ENCODE measurements at places on chromosomes 11 and 22.

DNA sequence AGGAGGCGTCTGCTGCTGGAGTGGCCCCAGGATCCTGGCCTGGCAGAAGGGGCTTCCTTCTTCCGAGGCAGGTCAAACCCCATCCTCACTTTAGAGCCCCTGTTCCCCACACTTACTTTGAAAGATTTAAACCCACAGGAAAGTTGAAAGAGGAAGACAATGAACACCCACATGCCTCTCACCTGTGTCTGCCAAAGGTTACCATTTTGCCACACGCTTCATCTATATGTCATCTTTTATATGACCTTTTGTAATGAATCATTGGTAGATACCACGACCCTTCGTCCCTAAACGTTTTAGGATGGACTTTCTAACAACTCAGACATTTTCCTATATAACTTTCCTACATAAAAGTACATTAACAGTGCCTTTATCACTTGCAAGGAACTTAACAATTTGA is 39.8 kb upstream of the BID start:
- no peak for DNase-seq

GRCh38 chr11:62472063-62472884 is 53.4 kb downstream of the SCGB1A1 start:
- DNase-seq, result no peak

DNA sequence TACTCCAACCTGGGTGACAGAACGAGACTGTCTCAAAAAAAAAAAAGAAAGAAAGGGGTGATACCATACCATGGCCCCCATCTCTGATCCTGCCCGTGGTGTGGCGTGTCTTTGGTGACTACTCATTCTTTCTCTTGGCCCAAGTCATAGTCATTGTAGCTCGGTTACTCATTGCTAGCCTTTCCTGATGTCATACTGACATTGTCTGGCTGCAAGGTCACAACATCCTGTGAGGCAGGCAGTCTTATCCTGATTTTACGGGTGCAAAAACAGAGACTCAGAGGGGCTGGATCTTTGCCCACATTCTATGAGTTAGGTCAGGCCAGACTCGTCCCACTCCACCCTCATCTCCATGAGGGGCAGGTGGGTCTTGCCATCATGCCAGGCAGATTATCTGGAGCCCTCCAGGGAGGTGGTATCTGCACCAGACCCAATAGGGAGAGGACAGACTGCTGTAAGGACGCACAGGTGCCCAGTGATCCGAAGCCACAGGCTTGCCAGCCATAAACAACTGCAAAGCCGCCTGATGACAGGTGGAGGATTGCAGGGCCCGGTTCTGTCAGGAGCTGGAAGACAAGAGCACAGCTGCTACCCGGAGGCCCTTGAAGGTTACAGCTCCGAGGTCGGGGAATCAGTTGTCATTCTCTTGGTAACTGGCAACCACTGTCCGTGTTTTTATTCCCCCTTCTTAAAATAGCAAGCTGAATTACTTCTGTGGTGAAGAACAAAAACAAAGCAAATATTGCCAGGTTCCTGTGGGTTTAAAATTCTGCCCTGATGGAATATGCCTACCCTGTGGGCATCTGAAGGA is 13.8 kb downstream of the TOM1 start:
- DNase-seq, result no peak

- DNase-seq, result peak; percentile 31
Measured at GRCh38 chr11:11856638-11857037, 14.9 kb downstream of the USP47 start.

DNA sequence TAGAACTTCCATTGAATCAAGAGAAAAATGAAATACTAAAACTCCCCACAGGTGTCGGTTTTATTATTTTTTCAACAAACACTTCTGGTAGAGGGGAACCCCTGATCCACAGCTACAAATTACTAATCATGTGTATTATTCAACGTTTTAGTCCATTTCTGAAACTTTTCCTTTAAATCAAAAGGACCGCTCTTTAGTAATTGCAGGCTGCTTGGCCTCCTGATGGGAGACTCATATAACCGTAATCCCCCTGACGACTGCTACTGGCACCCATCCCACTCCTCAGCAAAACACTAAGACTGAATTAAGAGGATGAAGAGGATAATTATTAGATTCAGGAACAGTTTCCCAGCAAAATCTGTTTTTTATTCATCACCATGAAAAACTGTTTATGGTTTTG is 46.4 kb downstream of the PAX6 start:
- DNase-seq, result no peak

GRCh38 chr11:111089759-111090158 is 155.8 kb upstream of the POU2AF2 start:
- DNase-seq, result no peak

GRCh38 chr11:64891880-64892279 is 13.5 kb upstream of the EHD1 start:
- DNase-seq, result no peak

DNA sequence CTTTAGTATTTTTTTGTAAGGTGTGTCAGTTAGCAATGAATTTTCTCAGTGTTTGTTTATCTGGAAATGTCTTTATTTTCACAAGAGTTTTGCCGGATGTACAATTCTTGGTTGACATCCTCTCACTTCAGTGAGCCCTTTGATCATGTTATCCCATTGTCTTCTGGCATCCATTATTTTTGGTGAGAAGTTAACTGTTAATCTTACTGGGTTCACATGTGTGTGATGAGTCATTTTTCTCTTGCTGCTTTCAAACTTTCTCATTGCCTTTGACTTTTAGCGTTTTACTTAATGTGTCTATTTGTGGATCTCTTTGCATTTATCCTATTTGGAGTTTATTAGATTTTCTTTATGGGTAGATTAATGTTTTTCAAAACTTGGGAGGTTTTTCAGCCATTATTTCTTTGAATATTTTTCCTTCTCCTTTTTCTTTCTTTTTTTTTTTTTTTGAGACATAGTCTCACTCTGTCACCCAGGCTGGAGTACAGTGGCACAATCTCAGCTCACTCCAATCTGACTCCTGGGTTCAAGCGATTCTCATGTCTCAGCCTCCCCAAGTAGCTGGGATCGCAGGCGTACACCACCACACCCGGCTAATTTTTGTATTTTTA is 100.5 kb upstream of the RRM1 start:
- no peak for DNase-seq

- DNase-seq, result no peak
Measured at GRCh38 chr11:32006799-32007388, 84.0 kb upstream of the RCN1 start.

DNA sequence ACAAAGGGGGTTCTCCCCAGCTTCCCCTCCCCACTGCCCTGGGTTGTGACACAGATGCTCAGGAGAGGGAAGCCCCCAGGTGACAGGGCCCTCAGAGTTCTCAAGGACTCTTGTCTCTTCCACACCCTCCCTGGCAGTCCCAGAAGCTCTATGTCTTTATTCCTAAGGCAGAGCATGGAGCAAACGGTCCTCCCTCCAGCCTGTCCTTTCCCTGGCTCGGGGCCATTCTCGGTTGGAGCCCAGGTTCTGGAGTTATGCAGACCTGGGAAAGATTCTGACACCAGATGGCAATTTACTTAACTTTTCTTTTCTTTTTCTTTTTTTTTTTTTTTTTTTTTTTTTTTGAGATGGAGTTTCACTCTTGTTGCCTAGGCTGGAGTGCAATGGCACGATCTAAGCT is 186.6 kb downstream of the CEP164 start:
- no peak for DNase-seq

DNA sequence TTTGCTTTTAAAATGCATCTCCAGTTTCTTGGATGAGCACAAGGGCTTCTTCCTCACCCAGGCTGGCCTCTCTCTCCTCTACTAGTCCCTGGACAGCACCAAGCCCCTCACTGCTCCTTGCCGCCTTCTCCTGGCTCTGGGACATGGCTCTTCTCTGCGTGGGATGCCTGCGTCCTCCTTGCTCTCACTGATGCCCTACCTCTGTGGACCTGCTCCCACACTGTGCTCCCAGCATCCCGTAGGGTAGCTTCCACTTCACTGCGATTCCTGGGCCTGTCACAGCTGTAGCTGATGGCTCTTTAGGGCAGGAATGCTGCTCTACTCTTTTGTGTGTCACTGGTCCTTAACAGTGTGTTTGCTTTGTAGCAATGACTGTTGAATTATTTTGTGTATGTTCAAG is 136.3 kb downstream of the SNX19 start:
- no peak for DNase-seq

GRCh38 chr11:93850594-93851018 is at the start of gene VSTM5:
Gene VSTM5 (minus strand): TSS chr11:93850618. CDS start chr11:93850502, 116 bp downstream.
- no peak for DNase-seq

DNA sequence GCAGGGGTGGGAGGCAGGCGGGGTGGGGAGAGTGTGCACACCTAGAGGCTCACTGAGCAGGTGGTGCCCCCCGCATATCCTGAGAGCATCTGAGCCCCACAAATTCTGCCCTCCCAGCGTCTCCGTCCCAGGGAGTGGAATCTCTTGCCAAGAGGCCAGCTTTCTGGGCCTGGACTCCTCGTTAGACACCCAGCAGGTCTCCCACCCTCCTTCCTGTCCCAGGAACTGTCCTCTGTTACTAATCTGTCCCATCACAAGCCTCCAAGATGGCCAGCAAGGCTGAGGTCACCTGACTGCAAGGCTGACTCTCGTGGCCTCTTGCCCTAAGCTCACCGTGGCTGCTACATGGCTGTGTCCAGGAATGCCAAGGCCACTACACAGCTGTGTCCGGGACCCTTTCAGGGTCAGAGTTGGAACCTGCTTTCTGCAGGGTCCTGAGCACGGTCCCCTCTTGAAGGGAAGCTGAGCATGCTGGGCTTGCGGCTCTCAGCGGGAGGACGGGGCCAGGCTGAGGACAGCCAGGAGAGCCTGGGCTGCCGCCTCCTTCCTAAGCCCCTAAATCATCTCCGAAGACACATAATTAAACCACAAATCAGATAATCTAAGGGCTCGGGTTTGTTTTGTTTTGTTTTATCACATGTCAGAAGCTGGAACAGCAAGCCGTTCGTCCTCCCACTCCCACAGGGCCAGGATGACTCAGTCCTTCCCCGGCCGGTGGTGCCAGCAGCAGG is 1327.3 kb downstream of the TBC1D22A start:
- DNase-seq, result no peak

- no peak for DNase-seq
Measured at GRCh38 chr22:29598684-29599020, 4.8 kb upstream of the NF2 start.

GRCh38 chr11:13286279-13286821 is 8.8 kb downstream of the BMAL1 start:
- no peak for DNase-seq

DNA sequence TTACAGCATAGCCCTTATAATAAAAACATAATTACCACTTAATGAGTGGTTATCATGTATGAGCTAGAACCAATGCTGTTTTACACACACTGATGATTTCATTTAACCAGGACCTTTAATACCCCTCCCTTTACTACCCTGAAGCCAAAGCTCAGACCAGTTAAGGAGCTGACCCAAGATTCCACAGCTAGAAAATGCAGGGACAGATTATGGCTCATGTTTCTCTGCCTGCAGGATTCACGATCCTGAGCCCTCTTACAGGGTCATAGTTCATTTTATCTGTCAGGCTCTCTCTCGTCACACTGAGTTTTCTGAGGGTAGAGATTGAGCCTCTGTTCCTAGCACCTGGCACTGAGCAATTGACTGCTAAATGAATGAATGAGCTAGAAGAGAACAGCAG is 27.4 kb downstream of the TUB start:
- DNase-seq, result no peak

- no peak for DNase-seq
Measured at GRCh38 chr11:29224739-29225384, 792.0 kb downstream of the KCNA4 start.

DNA sequence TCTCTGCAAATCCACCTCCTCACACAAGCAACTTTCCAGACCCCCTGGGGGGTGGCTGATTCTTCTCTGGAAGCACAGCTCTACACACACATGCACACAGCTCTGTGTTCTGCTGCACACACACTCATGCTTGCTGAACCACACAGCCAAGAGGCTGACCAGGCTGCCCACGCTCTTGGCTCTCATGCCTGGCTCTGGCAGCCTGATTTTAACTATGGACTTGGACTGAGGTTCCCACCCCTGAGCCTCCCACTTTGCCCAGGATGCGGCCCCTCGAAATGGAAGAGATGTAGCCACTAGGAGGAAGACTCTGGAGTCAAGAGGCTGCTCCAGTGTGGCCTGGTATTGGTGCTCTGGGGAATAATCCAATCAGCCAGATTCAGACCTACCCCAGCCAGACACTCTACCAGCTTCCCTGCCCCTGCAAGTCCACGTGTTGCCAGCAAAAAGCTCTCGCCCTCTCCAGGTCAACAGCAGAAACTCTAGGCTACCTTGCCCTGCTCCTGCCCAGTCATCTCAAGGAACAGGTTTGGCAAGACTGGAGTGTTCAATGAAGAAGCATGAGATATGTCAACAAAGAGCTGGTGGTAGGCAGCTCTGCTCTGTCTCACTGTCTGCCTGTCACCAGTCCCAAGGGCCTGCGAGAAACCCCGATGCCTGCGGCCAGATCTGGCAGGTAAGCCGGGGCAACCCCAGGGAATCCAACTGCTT is 8.8 kb upstream of the CASTOR1 start:
- no peak for DNase-seq
